ENCODE measurements at places on chromosomes 1 and 21.

- DNase-seq = no peak
These were observed 37.7 kb downstream of the AGL start for GRCh38 chr1:99887890-99888289.

DNA sequence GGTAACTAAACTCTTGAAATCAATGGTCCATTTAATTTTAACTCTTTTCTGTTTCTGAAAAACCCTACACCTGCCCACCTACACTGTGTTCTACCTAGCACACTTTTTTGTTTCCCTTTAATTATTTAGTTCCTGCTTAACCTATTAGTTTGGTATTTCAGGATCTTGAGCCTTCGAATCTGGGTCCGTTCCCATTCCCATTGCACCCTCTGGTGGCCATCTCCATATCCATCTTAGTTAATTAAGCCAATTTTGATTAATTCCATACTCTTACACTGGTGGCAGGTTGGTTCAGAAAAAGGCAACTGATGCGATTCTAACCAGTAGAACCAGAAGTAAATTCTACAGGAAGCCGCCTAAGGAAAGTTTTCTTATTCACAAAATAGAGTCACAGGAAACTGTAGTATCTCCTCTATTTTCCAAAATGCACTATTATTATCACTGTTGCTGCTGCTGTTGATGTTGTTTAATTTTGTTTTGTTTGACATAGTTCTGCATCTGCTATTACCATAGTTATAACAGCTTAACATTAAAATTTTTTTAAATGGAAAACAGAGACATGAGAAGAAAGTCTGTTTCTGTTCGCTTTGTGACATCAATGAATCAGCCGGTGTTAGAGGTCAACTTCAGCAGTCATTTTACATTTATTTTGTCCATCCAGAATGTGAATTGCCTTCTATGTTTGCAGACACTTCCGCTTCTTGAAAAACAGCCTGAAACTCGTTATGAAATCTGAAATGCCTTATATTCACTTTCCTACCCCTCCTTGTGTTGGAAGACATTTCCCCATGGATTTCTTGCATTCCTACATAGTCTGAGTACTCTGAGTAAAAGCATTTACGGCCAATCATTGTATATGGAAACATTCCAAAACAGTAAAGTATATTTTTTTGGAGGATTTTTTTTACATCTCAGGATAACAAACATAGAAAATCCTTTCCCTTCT lies 115.5 kb upstream of the NCAM2 start:
- DNase-seq = peak; percentile 34

GRCh38 chr1:97307151-97307550 lies 585.6 kb downstream of the PTBP2 start:
- no peak for DNase-seq

- DNase-seq = no peak
These were observed 88.3 kb upstream of the NGF start for GRCh38 chr1:115426231-115426771.

- DNase-seq = no peak
These were observed 23.3 kb downstream of the ZBTB17 start for GRCh38 chr1:15952317-15953258.

DNA sequence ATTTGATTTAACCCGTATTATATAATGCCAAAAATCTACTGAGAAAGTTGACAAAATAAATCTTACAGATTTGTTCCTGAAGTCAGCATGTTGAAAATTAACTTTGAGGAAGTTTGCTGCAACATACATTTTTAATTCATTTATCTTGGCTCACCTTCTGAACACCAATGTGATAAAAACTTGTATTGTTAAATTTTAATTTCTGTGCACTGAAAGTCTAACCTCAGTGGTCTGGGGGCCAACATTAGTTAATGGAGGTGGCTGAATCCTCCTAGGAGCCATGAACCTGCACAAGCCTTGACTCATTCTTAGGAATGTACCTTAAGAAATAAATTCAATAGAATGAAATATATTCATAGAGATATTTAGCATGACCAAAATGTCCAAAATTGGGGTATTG lies 95.3 kb downstream of the ADSS2 start:
- no peak for DNase-seq

GRCh38 chr1:46488343-46489168 lies 1.1 kb upstream of the DMBX1 start:
- no peak for DNase-seq

GRCh38 chr21:33810766-33811165 lies 104.8 kb downstream of the ATP5PO start:
- no peak for DNase-seq

All from liver (tissue), 10 donors.